ENCODE measurements at places on chromosomes 11 and 22. TPM values are rescaled to one million over a fixed set of nuclear protein-coding genes. Genes with fewer than 3 reads are reported as not detected.

DNA sequence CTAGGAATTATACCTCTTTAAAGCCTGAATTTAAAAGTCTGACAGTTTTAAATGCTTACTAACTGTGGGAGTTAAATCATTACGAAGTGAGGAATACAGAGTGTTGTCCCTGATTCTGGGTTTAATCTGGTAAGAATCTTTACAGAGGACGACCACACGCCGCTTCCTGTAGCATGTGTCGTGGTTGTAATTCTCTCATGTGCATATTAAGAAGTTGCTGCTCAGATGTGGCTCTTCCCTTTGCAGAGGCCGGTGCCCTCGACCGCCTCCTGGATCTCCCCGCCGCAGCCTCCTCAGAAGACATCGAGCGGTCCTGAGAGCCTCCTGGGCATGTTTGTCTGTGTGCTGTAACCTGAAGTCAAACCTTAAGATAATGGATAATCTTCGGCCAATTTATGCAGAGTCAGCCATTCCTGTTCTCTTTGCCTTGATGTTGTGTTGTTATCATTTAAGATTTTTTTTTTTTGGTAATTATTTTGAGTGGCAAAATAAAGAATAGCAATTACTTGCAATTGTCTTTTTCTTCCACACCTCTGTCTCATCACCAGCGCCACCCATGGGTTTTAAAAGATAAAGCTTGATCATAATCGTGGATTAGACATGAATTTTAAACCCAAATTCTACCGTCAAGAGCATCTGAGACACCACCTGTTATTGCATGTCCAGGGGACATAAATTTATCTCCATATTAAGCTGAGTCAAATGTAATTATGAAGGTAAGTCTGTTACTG lies 6.5 kb downstream of the GAL start:
- DNase-seq, result no peak

Gene MRPL23
- total RNA-seq, result 26.9 TPM

DNA sequence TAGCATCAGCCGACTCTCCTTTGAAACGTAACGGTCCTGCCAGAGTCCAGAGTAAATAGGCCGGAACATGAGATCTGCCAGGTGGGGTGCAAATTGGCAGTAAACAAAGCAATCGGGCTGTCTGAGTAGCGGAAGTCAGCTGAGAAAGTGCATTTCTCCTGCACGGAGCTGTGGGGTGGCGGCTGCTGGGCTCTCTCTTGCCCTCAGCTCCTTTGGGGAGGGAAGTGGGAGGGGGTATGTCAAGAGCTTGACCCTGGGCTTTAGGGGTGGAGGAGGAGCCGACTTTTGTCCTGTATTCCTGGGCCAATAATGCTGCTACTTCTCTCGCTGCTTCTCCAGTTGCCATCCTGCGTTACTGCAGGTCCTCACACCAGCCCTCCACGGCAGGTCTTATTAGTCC lies 11.6 kb downstream of the GRIK4 start:
- DNase-seq, result no peak

DNA sequence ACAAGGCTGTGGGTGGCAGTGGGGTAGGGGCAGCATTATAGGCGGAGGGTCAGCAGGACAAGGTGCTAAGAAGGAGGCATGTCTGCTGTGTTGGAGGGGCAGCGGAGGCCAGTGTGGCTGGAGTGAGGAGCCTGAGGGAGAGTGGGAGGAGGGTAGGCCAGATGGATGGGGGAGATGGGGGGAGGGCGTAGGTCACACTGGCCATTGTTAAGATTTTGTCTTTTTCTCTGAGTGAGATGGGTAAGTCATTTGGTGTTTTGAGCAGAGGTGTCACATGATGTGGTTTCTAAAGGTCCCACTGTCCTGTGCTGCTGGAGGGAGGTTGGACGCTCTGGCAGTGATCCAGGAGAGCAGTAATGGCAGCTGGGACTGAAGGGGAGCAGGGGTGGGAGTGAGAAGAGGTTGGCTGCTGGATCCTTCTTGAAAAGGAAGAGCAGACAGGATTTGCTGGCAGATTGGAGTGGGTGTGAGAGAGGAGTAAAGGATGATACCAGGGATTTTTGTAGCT lies 9.8 kb downstream of the PPP6R3 start:
- no peak for DNase-seq

DNA sequence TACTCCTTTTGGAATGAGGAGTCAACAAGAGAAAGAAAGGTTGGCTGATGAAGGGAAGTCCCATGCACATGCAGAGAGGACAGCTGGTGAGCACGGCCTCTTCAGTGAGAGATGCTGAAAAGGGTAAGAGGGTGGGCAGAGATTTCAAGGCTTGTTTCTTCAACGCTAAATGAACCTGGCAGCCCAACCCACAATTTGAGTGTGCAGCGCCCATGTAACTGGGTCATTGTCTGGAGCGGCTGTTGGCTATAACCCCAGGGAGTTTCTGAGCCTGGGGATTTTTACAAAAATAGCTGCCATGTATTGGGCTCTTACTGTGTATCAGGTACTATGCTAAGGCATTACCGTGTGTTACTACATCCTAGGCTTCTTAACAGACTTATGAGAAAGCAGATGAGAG lies 594.1 kb downstream of the ETS1 start:
- DNase-seq, result no peak

GRCh38 chr22:39994566-39995392 lies at the start of gene FAM83F:
TSS of gene FAM83F (plus strand) at chr22:39994954. CDS start at chr22:39995043, 89 bp downstream.
- no peak for DNase-seq

Gene APOBEC3A
- total RNA-seq, result not detected

Gene CASP5
- not detected for total RNA-seq

DNA sequence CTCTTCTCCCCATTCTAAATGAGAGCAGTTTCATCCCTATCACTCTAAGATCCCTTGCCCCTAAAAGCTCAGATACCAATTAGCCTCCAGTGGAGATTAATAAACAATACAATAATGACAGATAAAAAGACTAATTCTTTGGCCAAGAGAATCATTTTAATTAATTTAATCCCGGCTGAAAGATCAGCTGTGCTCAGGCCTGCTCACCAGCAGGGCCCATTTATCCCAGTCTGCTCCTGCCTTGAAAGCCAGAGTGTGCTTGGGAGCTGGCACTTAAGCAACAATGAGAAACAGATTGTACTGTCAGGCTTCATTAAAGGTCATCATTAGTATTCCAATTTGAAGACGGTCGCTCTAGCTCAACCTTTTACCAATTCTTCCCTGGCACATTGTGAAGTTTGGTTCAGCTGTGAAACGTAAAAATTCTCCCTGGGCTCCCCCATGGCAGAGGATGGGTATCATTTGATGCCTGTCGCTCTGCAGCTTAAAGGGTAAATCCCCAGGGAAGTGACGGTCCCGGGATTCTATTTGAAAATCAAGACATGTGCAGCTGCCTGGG lies 36.1 kb upstream of the HTATIP2 start:
- DNase-seq, result no peak

Gene GTSE1
- total RNA-seq, result 2.4 TPM

- no peak for DNase-seq
Measured at GRCh38 chr11:64771861-64772260, 6.5 kb downstream of the SF1 start.

DNA sequence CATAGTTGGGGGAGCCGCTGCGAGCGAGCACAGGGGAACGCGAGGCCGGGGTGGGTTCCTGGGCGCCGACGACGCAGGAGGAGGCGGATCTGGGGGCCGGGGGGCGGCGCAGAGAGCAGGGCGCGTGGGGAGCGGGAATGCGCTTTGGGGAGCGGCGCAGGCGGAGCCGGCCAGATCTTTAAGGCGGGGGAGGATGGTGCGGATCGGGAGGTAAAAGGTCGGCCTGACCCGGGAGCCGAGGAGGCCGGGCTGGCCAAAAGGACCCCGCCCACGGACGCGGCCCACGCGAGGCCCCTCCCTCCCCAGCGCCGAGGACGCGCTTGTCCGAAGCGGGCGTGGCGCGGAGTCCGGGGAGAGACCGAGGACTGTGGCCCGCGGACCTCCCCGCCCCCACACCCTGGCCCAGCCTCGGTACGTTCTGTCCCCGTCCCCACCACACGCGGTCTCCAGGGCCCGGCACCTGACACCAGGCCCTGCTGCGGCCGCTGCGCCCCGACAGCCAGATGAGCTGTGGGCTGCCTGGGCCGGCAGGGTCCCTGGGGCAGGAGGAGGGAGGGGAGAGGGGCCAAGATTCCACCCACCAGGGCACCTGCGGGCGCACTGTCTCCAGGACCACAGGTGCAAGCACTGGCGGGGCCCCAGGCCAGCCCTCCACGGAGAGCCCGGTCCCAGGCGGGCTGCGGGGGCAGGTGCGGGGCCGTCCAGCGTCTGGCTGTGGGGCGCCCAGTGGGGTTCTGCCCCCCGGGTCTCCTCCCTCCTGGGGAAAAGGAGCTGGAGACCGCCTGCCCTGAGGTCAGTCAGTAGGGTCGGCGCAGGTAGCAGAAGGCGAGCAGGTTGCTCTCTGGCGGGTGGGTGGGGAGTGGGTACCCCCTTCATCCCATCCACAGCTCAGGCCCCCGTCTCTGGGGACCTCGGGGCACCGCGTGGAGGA lies 10.9 kb downstream of the PIM3 start:
- DNase-seq, result no peak

DNA sequence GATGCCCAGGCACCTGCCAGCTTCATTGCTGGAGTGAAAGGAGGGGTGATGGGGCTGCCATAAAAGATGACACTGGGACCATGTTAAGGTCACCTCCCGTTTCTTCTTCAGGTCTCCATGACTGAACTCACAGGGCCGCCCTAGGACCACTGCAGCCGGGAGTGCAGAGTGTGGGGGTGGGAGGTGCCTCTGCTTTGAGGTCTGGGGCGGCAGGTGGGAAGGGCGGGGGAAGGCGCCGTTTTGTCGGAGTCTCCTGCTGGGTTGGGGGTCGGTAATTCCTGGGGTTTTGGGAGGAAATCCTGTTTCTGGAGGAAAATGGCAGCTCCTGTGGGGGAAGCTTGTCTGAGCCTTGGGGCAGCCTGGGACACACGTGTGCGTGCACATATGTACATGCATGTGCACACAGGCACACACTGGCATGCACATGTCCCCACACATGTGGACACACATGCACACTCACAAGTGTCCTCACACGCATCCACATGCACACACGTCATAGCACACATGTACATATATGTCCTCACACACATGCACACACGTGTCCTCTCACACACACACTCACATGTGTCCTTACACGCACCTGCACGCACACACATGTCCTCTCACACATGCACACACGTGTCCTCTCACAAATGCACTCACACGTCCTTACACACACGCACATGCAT lies 990.9 kb downstream of the BRD1 start:
- DNase-seq, result no peak

DNA sequence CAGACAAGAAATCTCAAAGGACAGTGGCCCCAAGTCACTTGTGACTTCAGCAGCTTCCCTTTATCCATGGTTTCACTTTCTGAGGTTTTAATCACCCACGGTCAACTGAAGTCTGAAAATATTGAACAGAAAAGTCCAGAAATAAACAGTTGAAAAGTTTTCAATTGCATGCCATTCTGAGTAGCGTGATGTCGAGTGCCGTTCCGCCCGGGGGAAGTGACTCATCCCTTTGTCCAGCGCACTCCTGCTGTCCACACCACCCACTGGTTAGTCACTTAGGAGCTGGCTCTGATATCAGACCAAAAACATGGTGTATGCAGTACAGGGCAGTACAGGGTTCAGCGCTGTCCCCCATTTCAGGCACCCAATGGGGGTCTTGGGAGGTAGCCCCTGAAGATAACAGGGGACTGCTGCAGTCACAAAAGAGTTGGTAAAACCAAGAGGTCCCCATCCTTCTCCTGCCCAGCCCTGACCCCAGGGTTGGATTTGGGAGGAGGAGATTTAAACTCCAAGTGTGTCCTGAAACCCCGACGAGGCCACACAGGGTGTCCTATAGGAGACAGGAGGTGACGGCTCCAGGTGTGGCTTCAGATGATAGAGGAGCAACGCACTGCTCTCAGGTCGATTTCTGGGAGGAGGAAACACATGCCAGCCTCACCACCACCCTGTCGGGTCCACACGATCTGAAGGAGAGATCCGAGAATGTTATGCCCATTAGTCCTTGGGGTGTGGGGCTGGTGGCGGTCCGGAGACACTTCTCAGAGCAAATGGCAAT lies 390.1 kb downstream of the CTTN start:
- DNase-seq, result peak; percentile 88

Gene MAP6
- 3.9 TPM for total RNA-seq

DNA sequence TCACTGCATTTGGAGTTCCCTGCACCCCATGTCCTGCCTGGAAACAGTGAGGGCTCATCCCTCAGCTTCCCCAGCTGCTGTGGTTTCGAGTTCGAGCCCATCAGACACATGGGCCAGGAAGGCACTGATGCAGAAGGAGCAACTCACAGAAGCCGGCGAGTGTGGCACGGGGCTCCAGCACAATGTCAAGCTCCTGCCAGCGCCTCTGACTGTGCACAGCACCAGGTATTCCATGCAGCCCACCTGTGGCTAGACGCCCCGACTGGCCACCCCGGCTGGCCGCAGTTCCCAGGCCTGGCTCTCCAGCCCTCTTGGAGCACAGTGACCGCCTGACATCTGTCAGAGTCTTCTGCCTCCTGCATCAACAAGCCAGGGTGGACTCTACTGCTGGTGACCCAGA lies 419.4 kb downstream of the SHANK2 start:
- no peak for DNase-seq

DNA sequence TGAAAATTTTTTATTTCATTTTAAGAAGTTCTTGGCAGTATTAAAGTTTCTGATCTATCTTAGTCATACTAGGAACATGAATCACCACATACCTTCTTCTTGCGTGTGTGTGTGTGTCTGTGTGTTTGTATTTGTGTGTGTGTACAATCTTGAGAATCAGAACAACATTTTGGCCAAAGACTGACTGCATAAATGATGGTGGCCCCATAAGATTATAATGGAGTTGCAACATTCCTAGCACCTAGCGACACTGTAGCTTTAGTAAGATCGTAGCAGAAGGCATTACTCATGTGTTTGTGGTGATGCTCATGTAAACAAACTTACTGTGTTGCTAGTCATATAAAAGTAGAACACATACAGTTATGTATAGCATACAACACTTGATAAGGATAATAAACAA lies 205.4 kb downstream of the FAM76B start:
- peak; percentile 65 for DNase-seq

DNA sequence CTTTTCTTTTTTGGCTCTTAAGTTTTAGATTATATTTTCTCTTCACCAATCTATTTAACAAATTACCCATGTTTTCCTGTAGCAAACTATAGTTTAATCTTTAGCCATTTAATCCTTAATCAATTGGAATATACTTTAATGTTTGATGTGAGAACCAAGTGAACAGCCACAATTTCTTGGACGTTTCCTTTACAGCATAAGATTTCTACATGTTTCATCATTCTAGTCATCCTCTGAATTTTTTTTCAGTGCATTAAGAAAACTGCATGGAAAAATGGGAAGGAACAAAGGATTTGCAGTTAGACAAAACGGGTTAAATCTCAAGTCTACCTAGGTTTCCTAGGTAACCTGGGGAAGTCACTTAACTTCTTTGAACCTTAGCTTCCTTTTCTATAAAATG lies 507.1 kb upstream of the CCDC90B start:
- no peak for DNase-seq

Data from astrocyte (in vitro differentiated cells and primary cell).